Stimulated activated CD8-positive, alpha-beta memory T cell treated with anti-CD3 and anti-CD28 coated beads, Interleukin-2, amount 100 ng/mL, for 1 hour (primary cell): ENCODE measurements at places on chromosomes 7 and 10.
A peak's percentile ranks its signal among the peaks of the same experiment; 100 is the strongest.

GRCh38 chr7:13312307-13312706 lies 624.9 kb downstream of the ARL4A start:
- no peak for DNase-seq

- no peak for DNase-seq
Observed at GRCh38 chr10:79244068-79244442, 103.2 kb upstream of the PPIF start.

DNA sequence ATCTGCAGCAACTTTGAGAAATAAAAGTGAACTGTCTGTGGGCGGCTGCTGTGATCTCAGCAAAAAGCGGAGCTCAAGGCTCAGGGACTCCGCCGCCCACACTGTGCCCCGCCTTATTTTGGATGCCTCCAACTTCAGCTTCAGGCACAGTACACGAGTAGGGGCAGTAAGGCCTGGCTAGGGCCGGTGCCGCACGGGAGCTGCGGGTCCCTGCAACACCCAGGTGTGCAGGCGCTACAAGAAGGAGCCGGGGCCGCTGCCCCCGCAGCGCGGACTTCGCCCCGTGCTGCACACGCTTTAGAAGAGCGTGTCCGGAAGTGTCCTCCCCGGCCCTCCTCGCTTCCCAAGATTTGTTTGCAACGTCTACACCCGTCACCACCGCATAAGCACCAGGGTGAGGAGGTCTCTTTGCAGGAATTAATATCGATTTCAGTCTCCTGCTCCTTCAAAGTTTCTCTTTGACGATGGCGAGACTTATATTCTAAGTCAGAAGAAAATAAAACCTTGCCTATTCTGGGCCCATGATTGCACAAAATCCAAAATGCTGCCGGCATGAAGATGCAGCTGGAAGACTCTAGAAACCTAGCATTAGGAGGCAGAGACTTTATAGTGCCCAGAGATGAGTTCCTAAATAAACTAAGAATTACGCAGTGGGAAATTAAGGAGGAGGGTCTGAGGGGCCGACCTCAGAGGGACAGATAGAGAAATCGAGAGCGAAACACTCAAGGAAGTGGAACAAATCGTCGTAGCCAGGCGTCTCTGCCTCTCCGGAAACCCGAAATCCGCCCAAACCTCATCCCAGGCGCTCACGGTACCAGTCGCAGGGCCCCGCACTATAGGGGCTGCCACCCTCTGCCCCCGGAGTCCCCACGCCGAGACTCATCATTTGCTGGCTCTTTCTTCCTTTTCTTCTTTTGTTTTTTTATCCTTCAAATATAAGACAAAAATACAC lies 6.4 kb downstream of the VAX1 start:
- DNase-seq = no peak

DNA sequence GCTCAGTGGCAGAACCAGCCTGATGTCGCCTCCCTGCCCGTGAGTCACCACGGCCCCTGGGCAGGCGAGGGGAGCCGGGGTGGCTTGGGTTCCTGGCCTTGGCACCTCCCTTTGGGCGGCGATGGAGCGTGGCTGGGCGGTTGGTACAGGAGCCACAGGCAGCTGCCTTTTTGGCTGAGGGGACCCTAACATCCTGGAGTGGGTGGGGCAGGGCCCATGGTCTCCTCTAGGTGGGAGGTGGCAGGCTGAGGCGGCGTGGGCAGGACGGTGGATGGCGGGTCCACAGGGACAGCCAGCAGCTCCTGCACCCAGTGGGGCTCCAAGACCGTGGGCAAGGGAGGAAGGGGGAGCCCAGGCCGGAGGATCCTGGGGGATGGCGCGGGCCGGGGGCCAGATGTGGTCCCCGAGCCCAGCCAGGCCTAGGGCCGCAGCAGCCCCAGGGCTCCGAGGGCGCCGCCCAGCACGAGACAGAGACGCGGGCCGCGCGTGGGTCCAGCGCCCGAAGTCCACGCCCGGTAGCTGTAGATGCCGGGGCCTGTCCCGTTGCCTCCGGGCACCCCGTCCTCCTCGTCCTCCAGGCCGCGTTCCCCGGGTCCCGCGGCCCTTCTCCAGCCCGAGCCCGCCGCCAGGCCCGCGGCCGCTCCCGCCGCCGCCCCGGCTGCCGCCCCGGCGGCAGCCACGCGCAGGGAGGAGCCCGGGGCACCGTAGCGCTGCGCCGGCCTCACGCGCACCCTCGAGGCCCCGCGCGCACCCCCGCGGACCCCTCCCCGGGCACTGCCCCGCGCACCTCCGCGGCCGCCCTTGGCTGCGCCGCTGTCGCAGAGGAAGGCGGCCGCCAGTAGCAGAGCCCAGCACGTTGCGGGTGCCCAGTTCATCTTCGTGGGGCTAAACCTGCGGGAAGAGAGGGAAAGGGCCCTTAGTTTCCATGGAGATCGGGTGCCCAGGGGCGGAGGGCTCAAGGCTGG lies 1.3 kb downstream of the SPRN start:
- no peak for DNase-seq

DNA sequence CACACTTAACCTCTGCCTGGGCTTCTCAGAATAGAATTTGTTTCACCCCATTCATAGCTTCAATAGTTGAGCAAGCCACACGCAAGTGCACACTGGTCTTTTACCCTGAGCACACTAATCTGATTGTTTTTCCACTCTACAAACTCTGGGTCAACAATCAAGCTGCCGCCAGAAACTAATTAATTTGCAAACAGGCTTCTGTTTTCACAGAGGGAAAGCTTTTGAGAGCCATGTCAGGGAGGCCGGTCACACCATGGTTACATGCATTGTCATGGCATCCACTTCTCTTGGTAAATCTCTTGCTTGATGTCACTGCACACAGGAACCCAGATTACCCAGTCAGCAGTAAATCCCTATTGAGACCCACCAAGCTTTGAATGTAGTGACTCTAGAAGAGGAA lies 154.2 kb downstream of the SEMA3A start:
- DNase-seq = no peak

DNA sequence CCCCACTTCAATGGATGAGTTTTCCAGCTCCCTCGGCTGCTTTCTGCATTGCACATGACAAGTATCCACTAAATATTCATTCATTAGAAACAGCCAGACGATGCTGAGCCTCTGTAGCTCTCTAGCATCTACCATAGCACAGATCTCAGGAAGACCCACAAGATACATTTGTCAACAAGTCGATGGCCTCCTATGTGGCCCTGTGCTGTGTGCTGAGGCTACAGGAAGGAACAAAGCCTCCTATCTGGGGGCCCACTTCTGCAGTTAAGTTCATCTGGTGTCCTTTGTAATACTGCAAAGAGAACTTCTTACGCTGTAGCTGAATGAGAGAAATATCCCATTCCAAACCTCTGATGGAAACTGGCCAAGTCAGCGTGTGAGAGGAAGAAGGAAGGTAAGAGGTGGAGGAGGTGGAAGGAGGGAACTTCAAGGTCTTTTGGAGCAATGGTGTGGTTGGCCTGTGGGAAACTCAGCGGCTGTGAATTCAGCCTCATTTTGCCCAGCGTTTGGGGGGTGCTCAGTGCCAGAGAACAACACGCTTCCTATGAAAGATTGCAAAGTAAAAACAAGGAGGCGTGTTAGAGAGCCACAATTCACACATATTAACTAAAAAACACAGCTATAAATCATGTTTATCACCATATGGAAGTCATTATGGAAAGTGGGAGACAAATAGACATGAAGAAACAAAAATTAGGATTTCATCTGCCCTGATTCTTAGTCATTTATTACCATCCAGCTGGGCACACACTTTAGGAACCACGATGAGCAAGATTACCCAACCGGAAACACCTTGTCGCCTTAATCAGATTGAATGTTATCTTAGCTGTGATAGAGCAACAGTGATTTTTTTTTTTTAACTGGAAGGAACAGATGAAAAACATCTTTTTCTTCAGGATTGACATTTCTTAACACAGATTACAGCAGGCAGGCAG lies 62.2 kb upstream of the USP6NL start:
- DNase-seq = no peak

- DNase-seq = peak; percentile 71
Observed at GRCh38 chr10:119650692-119651513, at the start of gene BAG3. BAG3 (plus strand) TSS chr10:119651380; CDS start chr10:119651676, 296 bp downstream.

DNA sequence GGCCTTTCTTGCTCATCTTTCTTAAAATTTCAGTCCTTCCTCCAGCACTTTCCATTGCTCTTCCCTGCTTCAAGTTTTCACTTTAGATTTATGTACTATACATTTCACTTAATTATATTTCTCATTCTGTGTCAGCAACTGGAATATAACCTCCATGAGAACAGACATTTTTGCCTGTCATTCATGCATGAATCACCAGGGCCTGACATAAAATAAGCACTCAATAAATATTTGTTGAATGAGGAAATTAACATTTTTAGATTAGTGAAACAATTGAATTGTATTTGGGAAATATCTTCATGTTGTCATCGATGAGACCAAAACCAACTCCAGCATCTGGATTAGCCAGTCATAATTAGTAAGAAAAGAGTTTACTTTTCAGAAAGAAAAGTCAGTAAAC lies 6.1 kb downstream of the SAMD9L start:
- DNase-seq = no peak

DNA sequence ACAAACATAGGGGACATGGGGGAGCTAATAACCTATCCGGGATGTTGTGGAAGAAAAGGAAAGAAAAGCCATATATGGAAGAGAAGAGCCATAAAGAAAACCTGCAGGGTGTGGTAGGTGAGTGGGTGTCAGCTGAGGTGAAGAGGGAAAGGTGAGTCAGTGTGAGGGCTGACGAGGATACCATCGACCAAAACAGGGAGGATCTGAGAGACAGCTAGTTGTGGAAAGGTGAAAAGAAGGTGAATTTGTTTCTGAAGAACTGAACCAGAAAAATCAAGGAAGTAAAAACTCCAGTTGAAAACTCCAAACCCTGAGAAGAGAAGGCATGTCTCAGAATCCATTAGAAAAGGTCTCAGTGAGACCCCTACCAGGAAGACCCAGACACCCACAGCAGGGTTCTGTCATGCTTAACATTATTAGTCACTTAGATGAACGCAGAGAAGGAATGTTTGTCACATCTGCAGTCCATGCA lies 4.1 kb downstream of the BLNK start:
- DNase-seq = no peak

DNA sequence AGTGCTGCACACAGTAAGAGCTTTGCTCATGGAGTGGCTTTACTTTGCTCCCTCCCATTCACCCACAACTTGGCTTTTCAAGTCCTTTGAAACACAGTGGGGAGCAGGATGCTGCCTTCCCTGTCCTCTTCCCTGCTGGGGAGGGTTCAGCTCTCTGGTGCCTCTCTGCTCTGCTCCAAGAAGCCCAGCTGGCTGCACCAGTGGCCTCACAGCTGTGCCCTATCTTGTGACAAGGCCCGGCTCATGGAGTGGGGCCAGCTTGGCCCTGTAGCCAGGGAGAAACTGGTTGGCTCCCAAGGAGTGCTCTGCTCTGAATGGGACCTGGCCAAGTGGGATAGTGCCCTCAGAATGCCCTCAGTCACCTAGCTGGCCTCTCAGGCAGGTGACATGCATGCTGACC lies 212.3 kb upstream of the ZMIZ1 start:
- DNase-seq = no peak

- DNase-seq = no peak
Observed at GRCh38 chr10:103708627-103709288, 146.6 kb downstream of the SH3PXD2A start.

- DNase-seq = no peak
Observed at GRCh38 chr7:107659666-107660065, 962 bp upstream of the SLC26A4 start.

DNA sequence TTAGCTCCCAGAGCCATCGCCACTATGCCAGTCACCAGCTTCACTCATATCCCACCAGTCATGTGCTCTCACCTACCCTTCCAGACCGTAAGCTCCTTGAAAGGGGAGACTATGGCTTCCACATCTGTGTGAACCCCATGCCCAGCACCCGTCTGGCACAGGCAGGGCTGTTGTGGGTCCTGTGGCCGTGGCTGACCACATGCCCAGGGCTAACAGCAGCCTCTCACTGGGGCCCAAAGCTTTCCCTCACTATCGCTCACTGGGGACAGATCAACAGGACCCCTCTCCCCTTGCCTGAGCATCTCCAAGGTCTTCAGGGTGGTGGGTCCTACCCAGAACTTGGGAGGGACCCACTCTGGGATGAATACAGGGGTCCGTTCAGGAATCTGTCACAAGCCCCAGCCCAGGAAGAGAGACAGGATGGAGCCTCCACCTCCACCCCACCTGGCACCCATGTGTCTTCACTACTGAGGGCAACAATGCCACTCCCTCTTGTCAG lies 303.9 kb downstream of the GRID1 start:
- no peak for DNase-seq

GRCh38 chr7:18194616-18195015 lies 167.0 kb upstream of the PRPS1L1 start:
- no peak for DNase-seq

GRCh38 chr10:128833671-128834070 lies 633.4 kb upstream of the MGMT start:
- DNase-seq = no peak

DNA sequence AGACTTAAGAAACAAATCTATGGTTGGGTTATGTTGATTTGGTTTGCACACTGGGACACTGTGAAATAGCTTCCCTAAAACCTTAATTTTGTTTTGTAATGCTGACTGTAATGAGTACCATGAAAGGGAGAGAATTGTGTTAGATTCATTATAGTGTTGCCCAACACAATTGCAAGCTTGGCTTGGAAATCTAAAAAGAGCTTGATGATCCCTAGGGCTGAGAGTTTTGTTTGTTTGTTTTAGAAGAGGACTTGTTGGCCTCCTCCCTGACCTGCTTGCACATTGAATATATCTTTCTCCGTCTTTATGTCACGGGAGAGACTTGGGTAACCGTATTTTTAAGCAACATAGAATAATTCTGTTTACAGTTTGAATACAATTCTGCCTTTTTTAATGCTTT lies 410.1 kb downstream of the ARL4A start:
- DNase-seq = no peak
